ENCODE measurements at places on chromosomes 7 and 10. TPM values are rescaled to one million over a fixed set of nuclear protein-coding genes. Genes with fewer than 3 reads are reported as not detected.

The PTPN20 gene
- total RNA-seq: 1.9 TPM

The AGBL3 gene
- total RNA-seq: 7.6 TPM

The TECTB gene
- total RNA-seq: not detected

The SEMA3E gene
- total RNA-seq: 1.1 TPM

The PDZD7 gene
- 1.6 TPM for total RNA-seq

The CCL24 gene
- total RNA-seq: not detected

The DPP6 gene
- 1.8 TPM for total RNA-seq

The CALHM1 gene
- not detected for total RNA-seq

The DNAJC2 gene
- 20.9 TPM for total RNA-seq

GRCh38 chr10:36247478-36247877 is 605.4 kb upstream of the FZD8 start:
- no peaks in the 10 kb centered on the region for H3K36me3 ChIP-seq
- no peak for DNase-seq
- H3K27ac ChIP-seq: no peak overlapping the region
- H3K27me3 ChIP-seq: no peaks in the 10 kb centered on the region
- no peaks in the 10 kb centered on the region for H3K4me1 ChIP-seq

- no peak overlapping the region for H3K4me3 ChIP-seq
- no peaks in the 10 kb centered on the region for H3K4me1 ChIP-seq
- no peak overlapping the region for H3K27ac ChIP-seq
- H3K27me3 ChIP-seq: no peaks in the 10 kb centered on the region
- DNase-seq: no peak
- no peaks in the 10 kb centered on the region for H3K36me3 ChIP-seq
Measured at GRCh38 chr7:111883241-111883640, 320.9 kb upstream of the IMMP2L start.

DNA sequence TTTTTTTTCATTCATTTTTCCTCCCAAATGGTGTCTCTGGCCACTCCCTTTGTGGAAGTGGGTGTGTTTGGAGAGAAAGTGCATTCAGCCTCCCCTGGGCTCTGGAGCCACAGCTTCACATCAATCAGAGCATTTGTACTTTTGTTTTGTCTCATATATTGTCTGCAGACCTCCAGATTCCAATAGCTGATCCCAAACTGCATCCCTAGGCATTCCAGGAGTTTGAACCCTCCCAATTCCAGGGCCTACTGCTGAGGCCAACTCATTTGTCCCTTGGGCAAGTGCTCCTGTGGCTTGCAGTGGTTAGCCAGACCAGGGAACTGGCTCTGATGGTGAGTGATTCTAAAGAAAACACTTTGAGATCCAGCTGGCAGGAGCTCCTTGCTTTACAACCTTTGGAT is 163.3 kb downstream of the IPMK start:
- H3K27me3 ChIP-seq: no peaks in the 10 kb centered on the region
- no peaks in the 10 kb centered on the region for H3K4me1 ChIP-seq
- no peak overlapping the region for H3K27ac ChIP-seq
- H3K36me3 ChIP-seq: no peaks in the 10 kb centered on the region

DNA sequence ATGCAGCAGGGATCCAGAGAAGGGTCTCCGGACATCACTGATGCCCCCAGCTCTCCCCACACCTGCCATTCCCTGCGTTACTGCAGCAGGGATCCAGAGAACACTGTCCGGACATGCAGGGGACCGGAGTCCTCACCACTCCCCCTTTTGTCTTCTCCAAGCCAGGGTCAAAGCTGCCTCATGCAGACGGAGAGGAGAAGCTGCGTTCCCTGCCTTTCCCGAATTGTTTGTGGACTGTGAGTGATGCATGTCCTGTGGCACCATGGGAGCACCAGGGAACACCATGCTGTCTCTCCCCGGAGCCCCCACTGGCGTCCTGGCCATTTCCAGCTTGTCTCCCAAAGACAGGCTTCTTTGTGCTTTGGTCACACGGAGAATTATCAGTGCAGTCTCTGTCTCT is 599.7 kb downstream of the PTPRN2 start:
- H3K27me3 ChIP-seq: no peaks in the 10 kb centered on the region
- no peaks in the 10 kb centered on the region for H3K36me3 ChIP-seq

DNA sequence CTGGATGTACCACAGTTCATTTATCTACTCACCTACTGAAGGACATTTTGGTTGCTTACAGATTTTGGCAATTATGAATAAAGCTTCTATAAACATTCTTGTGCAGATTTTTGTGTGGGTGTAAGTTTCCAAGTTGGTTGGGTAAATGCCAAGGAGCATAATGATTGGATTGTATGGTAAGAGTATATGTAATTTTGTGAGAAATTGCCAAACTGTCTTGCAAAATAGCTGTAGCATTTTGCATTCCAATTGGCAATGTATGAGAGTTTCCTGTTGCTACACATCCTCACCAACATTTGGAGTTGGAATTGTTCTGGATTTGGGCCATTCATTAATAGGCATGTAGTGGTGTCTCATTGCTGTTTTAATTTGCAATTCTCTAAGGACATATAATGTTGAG is 33.9 kb upstream of the HYAL4 start:
- H3K4me1 ChIP-seq: no peaks in the 10 kb centered on the region
- no peak for DNase-seq
- no peaks in the 10 kb centered on the region for H3K36me3 ChIP-seq

DNA sequence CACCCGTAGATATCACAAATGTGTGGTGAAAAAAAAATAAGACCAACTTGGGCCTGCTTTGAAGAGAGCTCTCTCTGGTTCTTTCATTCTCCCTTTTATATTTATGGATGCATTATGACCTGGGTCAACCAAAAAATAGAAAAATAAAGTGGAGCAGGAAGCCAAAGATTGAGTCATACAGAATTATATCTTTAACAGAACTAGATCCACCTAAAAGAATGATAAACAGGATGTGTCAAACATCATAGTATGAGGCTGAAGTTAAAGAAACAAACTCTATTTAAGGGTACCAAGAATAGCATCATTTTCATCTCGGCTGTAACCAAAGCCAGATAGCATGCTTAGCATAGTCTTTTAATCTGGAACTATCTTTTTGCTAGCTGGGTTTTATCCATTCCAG is 28.8 kb upstream of the NMT2 start:
- no peaks in the 10 kb centered on the region for H3K27me3 ChIP-seq
- no peak for DNase-seq
- H3K36me3 ChIP-seq: no peaks in the 10 kb centered on the region

GRCh38 chr7:155104913-155105312 is 34.8 kb downstream of the HTR5A start:
- no peaks in the 10 kb centered on the region for H3K36me3 ChIP-seq
- peaks cover 5% of the 10 kb centered on the region for H3K4me1 ChIP-seq
- no peak for DNase-seq
- no peak overlapping the region for H3K4me3 ChIP-seq
- no peak overlapping the region for H3K27ac ChIP-seq
- H3K27me3 ChIP-seq: no peaks in the 10 kb centered on the region

DNA sequence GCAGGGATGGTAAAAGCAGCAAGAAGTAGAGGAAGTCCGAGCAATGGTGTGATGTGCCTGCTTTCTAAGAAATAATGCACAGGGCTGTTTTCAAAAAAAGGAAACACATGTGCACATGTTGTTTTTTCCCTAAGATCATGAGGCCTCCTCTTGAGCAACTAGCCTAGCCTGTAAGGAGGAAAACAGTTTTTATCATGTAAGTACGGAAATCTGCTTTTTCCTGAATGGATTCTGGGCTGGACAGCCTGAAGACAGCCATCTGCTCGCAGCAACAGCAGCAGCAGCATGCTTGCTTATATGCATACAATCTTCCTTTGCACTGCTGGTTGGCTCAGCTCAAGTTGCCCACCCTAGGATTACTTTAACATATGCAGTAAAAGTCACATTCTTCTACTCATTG is 87.1 kb downstream of the HIBADH start:
- no peak overlapping the region for H3K4me3 ChIP-seq
- H3K27me3 ChIP-seq: no peaks in the 10 kb centered on the region
- no peaks in the 10 kb centered on the region for H3K36me3 ChIP-seq

- no peaks in the 10 kb centered on the region for H3K4me1 ChIP-seq
- DNase-seq: peak; percentile 87
- no peaks in the 10 kb centered on the region for H3K27me3 ChIP-seq
- no peak overlapping the region for H3K27ac ChIP-seq
- H3K36me3 ChIP-seq: no peaks in the 10 kb centered on the region
Measured at GRCh38 chr7:151008511-151009323, 15.6 kb downstream of the ATG9B start.

All from kidney (tissue), 22 donors.